ENCODE measurements at places on chromosomes 12 and 14. TPM values are rescaled to one million over a fixed set of nuclear protein-coding genes. Genes with fewer than 3 reads are reported as not detected.
A peak's percentile ranks its signal among the peaks of the same experiment; 100 is the strongest.

GRCh38 chr12:75690296-75690955 is 179.0 kb upstream of the KRR1 start:
- DNase-seq, result no peak

- DNase-seq, result no peak
Measured at GRCh38 chr12:123101526-123101925, 49.4 kb downstream of the PITPNM2 start.

DNA sequence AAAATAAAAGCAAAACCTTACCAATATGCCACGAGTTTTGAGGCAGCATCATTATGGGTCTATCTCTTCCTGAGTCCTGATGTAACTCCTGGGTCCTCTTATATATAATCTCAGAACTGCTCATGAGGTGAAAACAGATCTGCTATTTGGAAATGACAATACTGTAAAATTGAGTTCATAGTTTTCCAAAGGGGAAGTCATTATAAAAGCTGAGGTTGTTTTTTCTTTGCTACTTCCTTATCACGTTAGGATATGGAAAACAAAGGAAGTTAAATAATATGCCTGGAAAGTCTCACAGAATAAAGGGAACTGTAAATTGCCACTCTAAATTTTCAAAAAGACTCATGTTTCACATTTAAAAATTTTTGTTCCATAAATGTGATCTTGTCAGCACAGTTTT is at the start of gene CD163L1:
CD163L1 (minus strand) TSS at position 78 of the 400 bp plus-strand sequence; CDS start at position 52, 26 bp downstream.
- DNase-seq, result no peak

DNA sequence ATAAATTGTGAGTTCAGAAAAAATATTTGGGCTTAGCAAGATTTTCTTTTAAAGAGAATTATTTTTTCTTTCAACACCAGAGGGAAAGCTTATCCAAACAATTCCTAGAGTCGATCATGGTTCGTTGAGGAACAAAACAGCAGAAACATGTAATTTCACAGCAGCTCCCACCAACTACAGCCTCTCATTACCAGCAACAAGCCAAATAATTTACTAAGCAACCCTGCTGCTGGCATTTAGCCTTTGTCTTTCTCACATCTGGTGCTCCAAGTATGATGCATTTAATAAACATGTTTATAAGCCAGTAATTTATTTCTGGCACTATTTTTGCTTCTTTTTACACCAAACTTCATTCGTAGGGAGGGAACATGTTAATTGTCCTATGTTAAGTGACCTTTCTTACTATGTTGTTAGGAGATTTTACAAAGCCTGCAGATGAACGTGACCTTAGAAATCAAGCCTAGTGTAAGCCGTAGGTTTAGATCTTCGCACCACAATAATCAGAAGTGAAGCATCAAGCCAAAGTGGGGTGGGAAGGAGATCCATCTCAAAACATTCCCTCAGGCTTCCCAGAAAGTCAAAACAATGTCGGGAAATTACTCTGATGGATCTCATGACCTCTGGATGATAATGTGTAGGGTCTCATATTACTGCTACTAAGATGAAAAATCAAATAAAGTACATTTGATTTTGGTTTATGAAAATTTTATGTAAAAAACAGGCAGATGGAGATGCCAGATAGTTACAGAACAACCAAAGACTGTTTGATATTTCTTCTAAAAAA is 128.4 kb downstream of the RPAP3 start:
- no peak for DNase-seq

- peak; percentile 78 for DNase-seq
Measured at GRCh38 chr14:105422695-105423487, 3.3 kb downstream of the MTA1 start.

GRCh38 chr12:25745281-25745680 is 192.2 kb upstream of the LMNTD1 start:
- no peak for DNase-seq

DNA sequence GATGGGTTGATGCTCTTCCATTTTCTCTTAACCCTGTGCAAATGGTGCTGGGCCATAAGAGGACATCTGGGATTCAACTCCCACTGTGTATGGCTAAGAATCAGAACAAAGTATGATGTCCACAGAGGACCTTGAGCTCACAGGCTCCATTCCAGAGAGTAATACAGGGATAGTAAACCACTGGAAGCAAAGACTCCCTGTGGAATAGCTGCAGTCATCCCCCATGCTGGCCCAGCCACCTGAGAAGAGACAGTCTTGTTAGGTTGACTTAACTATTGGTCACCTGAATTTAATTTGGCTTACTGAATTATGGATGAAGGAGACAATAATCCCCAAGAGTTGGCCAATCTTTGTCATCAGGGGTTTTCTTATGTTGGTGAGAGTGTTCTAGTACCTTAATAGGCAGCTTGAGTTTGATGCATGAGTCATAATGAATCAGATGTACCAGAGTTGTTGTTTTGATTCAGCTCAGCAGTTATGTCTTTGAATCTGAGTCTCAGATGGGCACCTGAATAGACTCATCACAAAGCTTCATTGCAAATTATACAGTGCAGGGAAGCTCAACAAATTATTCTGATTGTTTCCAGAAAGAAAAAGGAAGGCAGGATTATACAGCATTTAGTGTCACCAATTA is 122.7 kb downstream of the SSPN start:
- no peak for DNase-seq

DNA sequence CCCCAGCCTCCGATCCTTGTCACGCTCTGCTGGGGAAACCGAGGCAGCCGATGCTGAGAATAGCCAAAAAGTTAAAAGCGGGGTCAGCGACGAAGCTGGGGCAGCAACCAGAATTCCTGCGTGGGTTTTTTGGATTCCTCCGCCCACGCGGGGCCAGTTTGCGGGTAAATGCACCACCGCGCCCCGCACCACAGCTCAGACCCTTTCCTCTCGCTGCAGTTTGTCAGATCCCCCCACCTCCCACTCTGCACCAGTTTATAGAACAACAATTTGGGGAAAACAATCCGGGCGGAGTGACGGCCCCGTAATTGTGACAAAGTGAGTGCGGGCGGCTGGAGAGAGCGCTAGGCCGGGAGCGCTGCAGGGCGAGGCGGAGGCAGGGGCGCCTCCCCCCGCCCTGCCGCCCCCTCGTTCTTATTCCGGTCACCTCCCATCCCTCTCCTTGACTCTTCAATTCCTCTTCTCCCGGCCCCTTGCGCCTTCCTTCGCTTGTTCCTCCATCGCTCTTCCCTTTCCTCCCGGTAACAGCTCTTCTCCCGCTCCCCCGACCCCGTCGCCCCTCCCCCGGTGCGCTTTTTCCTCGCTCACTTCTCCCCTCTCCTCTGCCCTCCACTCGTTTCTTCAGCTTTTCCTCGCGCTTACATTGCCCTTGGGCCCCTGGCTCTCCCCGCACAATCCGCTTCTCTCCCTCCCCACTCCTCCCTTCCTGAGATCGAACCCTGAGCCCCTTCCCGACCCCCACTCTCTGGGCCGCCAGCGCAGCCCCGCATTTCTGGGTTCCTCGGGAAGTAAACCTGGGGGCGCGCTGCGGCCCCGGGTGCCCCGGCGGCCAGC is 646 bp upstream of the DNAJC22 start:
- DNase-seq, result peak; percentile 78

DNA sequence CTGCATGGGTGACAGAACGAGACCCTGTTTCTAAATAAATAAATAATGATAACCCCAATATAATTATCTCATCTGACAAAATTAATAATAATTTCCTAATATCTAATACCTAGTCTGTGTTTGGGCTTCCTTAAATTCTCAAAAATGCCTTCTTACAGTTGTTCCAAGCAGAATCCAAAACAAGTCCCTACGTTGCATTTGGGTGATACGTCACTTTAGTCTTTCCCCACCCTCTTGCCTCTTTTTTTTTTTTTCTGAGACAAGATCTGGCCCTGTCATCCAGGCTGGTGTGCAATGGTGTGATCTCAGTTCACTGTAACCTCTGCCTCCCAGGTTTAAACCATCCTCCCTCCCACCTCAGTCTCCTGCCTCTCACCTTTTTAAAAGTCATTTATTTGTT is 26.7 kb downstream of the VEZT start:
- DNase-seq, result no peak

DNA sequence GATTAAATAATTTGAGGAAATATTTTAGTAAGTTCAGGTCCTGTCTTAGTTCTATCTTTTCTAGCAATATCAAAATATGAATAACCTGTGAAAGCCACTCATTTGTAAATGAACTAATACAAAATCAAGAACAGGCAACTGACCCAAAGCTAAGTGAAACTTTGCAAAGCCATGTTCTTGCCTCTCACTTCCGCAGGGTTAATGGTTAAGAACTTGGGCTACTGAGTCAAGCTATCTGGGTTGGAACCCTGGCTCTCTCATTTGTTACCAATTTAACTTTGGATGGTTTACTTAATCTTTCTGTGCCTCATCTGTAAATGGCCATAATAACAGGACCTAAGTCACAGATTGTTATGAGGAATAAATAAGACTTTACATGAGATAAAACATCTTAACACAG is 2.8 kb downstream of the KIF21A start:
- DNase-seq, result no peak

Gene NFYB
- 52.6 TPM for total RNA-seq

Gene KLRD1
- 4.6 TPM for total RNA-seq

Gene PIP4P1
- 25.3 TPM for total RNA-seq

Gene FNTB
- total RNA-seq, result 14.8 TPM

Gene LRRC9
- not detected for total RNA-seq

Gene FGD6
- 7.4 TPM for total RNA-seq

Gene KIF5A
- total RNA-seq, result 0.10 TPM

Gene SAMD4A
- total RNA-seq, result 80.4 TPM

Gene CCDC177
- total RNA-seq, result not detected
